ENCODE measurements at places on chromosomes 11 and 22.

- no peak for DNase-seq
Observed at GRCh38 chr22:42905217-42905616, 48.1 kb upstream of the ARFGAP3 start.

DNA sequence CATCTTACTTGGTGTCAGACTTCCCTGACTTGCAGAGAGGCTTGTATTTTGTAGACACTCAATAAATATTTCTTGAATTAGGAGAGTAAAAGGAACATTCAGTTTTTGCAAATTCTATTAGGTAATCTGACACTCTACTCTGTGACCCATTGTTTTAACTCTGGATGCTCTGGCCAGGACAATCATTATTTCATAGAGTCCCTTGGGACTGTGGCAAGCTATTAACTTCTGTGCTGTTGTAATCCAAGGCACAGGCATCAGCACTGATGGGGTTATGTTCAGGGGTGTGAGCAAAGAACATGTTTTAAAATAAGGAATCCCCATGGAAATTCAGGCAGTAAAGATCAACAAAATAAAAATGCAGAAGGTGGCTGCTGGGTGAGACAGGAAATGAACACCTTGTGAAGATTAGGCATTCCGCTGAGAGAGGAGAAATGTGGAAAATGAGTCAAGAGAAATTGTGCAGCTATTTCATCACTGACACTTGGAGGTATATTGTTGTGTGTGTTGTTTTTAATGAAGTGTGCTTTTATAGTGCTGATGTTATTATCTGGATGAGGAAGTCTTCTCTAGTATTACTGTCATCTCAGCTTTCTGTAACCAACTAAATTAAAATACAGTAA lies 175.2 kb downstream of the WNT11 start:
- DNase-seq = no peak

GRCh38 chr11:112605093-112605666 lies 344.5 kb upstream of the PLET1 start:
- no peak for DNase-seq

DNA sequence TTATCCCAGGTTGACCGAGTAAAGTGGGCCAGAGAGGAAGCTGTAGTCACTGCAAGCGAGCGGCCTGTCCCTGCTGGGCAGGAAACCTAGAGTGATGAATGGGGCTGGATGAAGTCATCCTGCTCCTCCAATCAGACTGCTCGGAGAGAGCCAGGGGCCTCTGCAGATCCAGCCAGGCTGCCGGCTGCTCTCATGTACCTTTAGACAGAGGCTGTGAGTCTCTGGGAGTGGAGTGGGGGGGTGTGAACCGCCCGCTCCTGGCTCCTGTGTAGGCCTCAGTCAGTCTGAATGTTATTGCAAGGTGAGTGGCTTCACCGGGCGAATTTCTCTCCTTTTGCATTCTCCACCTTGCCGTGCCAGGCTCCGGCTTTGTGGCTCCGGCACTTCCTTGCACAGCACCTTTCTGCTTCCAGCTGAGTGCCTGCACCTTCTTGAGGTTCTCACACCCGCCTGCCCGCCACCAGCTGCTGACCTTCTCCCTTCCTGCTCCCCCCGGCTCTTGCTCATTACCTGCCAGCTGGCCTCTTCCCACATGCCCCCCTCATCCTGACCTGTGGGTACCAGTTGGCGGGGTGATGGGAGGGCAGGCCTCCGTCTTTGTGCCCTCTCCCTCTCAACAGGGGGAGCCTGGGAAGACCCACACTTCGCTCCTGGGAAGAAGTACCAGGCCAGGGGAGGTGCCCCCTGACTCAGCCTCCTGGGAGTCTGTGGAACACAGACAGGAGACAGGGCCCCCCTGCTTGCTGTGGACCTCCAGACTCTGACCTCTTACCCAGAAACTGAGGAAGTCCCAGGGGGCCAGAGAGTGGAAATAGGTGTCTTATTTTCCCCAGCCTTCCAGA lies 79.9 kb downstream of the GRAMD1B start:
- DNase-seq = no peak

DNA sequence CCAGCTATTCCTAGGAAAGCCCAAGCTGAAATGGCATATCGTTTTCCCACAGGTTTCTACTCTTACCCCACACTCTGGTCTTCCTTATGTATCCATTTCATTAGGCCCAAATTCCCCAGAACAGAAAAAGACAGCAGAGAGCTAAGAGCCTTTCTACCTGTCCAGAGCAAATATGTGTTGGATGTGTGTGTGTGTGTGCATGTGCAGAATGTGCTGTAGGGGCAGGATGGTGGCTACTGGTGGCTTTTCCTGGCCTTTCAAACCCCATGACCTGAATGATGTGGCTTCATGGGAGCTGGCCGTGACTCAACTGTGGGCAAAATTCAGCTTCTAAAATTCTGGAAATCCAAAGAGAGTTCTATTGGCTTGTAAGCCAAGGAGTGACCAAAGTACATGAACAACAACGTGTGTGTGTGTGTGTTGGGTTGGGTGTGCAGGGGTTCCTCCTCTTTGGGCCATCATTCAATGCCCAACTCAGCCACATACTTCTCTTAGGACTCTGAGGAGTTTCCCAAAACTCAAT lies 421.4 kb upstream of the CADM1 start:
- no peak for DNase-seq

- DNase-seq = no peak
Observed at GRCh38 chr22:38781033-38781432, 12.9 kb downstream of the DNAL4 start.

- DNase-seq = no peak
Observed at GRCh38 chr22:29205594-29206371, at the start of gene EMID1. EMID1 (plus strand) TSS chr22:29205896; CDS start chr22:29206039, 143 bp downstream.

GRCh38 chr11:45110562-45110961 lies 35.9 kb upstream of the PRDM11 start:
- DNase-seq = peak; percentile 91

DNA sequence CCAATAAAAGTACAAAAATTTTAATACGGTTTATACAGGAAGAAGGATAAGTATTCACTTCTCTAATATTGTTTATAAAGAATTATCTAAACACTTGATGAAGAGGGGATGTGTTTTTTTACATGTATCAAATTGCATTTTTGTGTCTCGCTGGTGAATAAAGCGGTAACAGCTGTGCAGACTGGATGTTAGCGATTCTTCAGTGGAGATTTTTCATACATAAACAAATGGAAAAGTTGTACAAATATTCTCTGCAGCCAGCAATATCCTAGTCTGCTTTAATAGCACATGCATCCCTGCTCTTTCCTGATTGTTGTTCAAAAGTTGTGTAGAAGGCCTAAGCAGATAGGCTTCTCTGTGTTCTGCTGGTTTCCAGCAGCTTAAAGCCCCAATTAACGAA lies 369.3 kb downstream of the SOX6 start:
- no peak for DNase-seq

DNA sequence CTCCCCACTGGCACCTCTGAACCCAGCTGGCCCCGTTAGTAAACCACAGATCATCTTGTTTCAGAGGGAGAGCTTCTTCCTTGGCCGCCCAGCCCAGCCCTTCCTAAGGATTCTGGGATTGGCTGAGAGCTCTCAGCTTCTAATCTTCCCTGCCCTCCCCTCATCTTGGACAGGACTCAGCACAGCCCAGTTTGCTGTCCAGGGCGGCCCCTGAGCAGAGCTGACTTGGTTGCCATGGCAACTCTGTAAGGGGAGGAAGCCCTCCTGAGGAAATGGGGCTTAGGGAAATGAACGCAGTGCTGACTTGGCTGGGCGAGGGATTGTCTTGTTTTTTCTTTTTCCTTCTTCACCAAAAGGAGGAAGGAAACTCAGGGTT lies 4.6 kb downstream of the APOL4 start:
- DNase-seq = no peak

DNA sequence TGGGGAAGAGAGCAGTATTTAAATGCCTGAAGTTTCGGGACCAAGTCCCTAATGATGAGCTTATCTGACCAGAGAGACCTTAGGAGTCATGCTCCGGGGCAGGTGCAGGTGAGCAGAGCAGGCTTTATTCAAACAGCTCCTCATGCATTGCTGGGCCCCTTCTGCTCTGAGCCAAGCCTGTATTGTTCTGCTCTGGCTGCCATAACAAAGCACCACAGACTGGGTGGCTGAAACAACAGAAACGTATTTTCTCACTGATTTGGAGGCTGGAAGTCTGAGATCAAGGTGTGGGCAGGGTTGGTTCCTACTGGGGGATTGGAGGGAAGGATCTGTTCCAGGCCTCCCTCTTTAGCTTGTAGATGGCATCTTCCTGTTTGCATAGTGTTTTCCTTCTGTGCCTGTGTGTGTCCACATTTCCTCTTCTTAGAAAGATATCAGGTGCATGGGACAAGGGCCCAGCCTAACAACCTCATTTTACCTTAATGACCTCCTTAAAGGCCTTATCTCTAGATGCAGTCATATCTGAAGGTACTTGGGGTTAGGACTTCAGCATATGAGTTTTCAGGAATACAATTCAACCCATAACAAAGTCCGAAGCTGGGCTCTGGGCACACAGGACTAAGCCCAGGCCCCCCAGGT lies 97.1 kb upstream of the PARVA start:
- DNase-seq = no peak

- no peak for DNase-seq
Observed at GRCh38 chr11:280706-281485, 2.7 kb downstream of the NLRP6 start.

DNA sequence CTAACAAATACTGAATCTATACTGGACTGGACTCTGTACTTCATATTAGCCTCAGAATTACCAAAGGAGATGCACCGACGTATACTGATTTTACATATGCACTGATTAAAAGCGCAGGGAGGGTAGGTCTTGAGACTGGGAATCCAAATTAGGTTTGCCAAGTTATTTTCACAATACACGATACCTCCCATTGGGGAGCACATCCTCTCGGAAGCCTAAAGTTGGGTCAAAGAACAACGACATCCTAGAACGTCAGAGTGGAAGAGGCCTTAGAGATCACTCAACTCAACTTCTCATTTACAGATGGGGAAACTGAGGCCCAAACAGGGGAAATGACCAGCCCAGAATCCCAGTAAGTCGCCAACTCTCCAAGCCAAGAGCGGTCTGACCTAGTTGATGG lies 626 bp downstream of the DNAL4 start:
- no peak for DNase-seq

DNA sequence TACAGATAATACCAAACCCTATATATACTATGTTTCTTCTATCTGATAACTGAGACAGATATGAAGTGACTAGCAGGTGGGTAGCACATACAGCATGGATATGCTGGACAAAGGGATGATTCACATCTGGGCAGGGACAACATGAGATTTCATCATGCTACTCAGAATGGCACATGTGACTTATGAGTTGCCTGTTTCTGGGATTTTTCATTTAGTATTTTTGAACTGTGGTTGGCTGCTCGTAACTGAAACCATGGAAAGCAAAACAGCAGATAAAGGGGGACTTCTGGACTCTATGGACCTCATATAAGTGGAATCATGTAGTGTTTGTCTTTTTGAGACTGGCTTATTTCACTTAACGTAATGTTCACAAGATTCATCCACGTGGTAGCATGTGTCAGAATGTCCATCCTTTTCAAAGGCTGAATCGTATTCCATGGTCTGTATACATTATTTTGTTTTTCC lies 883.0 kb downstream of the TBC1D22A start:
- DNase-seq = no peak

DNA sequence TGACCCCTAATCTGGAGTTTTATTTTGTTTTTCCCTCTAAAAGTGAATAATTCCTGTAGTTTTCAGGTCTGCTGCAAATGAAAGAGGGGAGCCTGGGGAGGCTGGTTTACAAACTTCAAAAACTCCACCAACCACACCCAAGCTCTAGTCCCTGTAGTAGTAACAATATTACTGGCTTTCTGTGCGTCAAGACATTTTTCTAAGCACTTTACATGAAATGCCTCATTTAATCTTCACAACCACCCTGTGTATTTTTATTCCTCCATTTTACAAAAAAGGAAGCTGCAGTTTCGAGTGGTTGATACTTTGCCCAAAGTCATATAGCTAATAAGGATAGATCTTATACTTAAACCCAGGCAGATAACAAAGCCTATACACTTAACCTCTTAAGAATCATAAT lies 23.5 kb downstream of the CTNND1 start:
- DNase-seq = no peak
